ENCODE measurements at places on chromosomes 3 and 15.

DNA sequence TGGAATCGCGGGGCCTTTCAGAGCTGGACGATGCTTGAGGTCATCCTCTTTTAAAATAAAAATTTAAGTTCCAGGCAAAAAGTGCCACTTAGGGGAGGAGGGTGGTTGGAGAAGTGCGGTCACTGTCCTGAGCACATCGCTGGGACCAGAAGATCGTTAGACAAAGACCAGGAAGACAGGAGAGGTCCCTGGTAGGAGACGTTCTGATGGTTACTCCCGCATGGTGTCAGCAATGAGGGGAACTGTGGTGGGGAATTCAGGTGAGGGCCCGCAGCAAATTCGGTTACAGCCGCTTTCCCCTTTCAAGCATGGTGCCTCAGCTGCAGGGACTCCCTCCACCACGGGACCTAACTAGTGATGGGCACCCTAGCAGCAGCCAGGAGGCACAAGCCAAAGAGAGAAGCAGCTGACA lies 1.0 kb upstream of the ISY1 start:
- no peak for DNase-seq

- no peak for DNase-seq
These were observed 1.4 kb upstream of the ISLR2 start for GRCh38 chr15:74128785-74129585.

- peak; percentile 43 for DNase-seq
These were observed 9.0 kb downstream of the ACKR4 start for GRCh38 chr3:132606085-132606484.

DNA sequence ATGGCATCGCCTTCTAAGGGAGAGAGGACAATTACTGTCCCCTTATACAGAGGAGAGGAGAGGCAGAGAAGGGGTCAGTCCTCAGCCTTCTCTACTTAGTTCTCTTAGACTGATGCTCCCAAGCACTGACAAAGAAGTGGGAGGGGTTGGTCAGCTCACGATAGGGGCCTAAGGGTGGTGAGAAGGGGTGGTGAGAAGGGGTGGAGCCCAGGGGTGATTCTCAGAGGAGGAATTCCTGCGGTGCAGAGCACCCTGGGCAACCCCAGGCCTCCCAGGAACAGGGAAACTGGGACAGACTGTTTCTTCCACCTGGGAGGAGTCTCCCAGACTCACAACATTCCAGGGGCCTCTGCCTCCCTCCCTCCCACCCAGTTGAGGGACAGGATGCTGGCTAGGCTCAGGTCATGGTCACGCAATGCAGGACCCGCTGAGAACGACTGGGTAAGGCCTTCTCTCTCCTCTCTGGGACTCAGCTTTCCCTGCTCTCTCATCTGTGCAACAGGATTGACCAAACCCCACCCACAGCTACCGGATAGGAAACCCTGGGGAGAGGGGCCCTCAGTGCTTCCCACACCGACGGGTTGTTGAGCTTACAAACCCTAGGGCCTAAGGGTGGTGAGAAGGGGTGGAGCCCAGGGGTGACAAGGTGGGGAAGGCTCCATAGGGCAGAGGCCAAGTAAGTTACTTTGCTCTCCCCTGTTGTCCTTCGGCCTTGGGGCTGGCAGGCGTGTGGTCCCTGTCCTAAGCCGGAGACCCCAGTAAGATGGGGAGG lies 1.5 kb downstream of the TPRA1 start:
- DNase-seq: peak; percentile 22

GRCh38 chr15:31434588-31435260 lies 108.1 kb downstream of the KLF13 start:
- peak; percentile 55 for DNase-seq

- DNase-seq: no peak
These were observed 62.8 kb upstream of the UTS2B start for GRCh38 chr3:191393146-191393545.

- DNase-seq: no peak
These were observed 42.0 kb downstream of the UMPS start for GRCh38 chr3:124772081-124772831.
